Activated T-cell treated with anti-CD3 and anti-CD28 coated beads for 1 hour (primary cell): ENCODE measurements at places on chromosomes 11 and 22.

GRCh38 chr22:36358533-36359469, 29.0 kb downstream of the MYH9 start:
- no peak for DNase-seq

DNA sequence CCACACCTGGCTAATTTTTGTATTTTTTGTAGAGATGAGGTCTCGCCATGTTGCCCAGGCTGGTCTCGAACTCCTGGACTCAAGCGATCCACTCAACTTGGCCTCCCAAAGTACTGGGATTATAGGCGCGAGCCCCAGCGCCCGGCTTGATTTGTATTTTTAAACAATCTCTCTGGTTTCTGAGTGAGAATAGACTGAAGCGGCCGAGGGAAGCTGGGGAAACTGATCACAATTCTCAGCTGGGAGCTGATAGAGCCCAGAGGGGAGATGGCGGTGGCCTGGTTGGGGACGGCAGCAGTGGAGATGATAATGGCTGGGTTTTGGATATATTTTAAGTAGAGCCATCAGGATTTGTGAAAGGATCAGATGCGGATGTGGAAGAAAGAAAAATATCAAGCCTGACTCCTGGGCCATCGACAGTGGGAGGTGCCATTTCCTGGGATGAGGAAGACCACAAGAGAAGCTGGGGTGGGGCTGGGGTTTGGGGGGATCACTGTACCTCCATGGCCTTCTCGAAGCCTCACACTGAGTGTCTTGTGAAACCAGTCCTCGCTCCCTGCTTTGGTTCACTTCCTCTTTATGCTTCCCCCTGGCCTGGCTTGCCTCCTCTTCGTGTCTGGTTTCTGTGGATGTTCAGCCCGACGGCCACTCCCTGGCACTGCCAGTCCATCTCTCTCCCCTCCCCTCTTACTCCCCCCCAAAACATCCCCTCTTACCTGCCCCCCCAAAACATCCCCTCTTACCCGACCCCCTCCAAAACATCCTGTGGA, 51.9 kb downstream of the IGLL1 start:
- DNase-seq: no peak

- DNase-seq: no peak
Measured at GRCh38 chr11:71482746-71483364, 29.9 kb downstream of the NADSYN1 start.

GRCh38 chr11:35256296-35256695, 117.3 kb downstream of the CD44 start:
- DNase-seq: no peak

- no peak for DNase-seq
Measured at GRCh38 chr22:29842740-29843139, 4.7 kb upstream of the ASCC2 start.
